ENCODE measurements at places on chromosomes 7 and 10.

- no peak for DNase-seq
Measured at GRCh38 chr10:27801171-27801785, 55.7 kb upstream of the MKX start.

- no peak for DNase-seq
Measured at GRCh38 chr10:122191936-122192541, 79.1 kb upstream of the BTBD16 start.

DNA sequence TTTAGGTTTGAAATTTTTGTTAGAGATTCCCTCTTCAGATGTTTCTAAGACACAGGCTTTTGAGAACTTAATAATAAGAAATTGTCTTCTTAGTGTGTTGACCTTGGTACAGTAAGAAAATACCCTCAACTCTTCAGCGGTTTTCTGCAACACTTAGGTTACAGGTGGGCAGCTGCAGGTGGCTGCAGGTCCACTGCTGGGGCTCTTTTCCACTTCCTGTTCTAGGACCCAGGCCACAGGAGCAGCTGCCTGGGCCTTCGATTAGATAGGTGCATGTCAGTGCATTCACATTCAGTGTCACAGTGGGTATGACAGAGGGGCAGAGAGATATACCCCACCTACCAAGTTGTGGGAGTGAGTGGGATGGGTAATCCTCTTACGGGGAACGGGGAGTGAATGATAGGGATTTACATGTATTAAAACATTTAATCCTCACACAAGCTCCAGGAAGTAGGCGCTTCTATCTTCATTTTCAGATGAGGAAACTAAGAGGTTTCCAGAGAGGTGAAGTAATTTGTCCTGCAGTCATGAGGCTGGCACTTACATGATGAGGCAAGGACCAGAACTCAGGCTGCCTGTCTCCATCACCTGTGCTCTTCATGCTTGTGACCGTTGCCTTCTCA, 20.2 kb upstream of the SUV39H2 start:
- DNase-seq, result no peak

GRCh38 chr10:76697923-76698322, 939.7 kb downstream of the KCNMA1 start:
- DNase-seq, result no peak

DNA sequence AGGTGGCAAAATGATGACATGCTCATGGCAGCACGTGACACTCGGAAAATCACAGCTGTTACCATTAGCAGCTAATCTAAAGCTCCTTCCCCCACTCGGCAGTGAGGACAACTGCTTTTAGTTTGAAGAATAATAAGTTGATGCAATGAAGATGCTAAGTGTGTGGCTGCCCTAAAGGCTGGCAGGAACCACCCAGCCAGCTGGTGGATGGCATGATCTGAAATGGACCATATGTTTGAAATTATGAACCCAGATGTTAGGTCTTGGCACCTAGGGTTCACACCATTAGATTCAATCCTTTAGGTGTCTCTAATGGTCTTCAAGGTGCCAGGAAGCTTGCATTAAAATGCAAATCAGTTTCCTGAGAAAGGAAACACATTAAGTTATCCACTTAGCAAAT, 230.1 kb downstream of the WDR11 start:
- DNase-seq, result no peak

- no peak for DNase-seq
Measured at GRCh38 chr10:14879928-14880193, 1.2 kb downstream of the SUV39H2 start.

DNA sequence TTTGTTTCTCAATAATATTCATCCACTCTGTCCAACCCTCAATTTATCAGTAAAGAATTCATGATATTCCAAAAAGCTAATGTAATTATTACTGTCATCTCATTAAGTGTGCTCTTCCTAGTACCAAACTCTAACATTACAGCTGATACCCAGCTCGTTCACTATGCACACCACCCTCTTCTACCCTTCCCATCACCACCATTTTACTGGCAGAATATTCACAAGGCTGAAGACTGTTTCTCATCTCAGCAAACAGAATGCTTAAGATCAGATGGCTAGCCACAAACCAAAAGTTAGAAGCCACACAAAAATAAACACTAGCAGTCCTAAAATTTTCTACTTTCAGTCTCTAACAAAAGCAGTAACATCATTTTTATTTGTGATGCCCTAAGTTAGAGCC, 121.5 kb downstream of the SRPK2 start:
- DNase-seq, result no peak

DNA sequence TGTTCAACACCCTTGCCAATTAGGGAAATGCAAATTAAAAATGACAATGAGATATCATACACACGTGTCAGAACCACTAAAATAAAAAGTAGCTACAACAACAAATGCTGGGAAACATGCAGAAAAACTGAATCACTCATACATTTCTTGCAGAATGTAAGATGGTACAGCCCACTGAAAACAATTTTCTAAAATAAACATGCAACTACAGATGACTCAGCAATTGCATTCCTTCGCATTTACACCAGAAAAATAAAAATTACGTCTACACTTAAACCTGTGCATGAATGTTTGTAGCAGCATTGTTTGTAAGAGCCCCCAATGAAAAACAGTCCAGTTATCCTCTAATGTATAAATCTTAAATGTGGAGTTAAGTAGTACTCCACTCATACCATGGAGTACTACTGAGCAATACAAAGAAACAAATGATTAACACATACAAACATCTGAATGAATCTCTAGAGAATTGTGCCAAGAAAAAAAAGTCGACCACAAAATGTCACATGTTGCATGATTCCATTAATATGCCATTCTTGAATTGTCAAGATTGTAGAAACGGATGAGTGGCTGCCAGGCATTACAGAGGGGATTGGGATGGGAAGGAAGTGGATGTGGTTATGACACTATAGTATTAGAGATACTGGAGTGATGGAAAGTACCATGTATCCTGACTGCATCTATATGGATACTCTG, 134.6 kb upstream of the NPSR1 start:
- DNase-seq, result no peak

- DNase-seq, result peak; percentile 28
Measured at GRCh38 chr10:98664329-98665042, 217.8 kb upstream of the HPS1 start.

DNA sequence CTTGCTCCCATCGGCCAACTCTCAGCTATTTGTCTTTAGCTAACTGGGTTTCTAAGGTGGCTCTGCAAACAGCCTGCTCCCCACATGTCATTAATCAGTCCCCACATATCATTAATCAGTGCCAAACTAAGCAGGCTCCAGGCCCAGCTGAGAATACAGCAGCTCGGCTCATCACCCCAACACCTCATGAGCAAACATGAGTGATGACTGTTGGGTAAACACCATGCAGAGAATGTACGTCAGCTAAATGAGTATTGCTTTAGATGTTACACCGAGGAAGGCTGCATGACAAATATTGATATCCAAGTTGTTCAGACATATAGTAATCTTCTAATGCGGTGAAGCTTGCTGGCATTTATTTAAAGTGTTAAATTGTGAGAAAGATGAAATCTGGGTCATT, 187.5 kb upstream of the AOAH start:
- DNase-seq, result no peak

- no peak for DNase-seq
Measured at GRCh38 chr7:137135654-137136350, 207.7 kb downstream of the PTN start.
